Large intestine (tissue), 12 donors: ENCODE measurements at places on chromosomes 3 and 15. TPM values are rescaled to one million over a fixed set of nuclear protein-coding genes. Genes with fewer than 3 reads are reported as not detected.
A peak's percentile ranks its signal among the peaks of the same experiment; 100 is the strongest.

The FAM81A gene
- polyA plus RNA-seq = 5.3 TPM

- no peaks in the 10 kb centered on the region for H3K36me3 ChIP-seq
- no peak overlapping the region for H3K4me3 ChIP-seq
- DNase-seq = peak; percentile 32
- H3K27me3 ChIP-seq = peaks cover 39% of the 10 kb centered on the region
- H3K4me1 ChIP-seq = no peaks in the 10 kb centered on the region
Measured at GRCh38 chr3:38655708-38656300, 6.3 kb upstream of the SCN5A start.

The PRSS50 gene
- 3.1 TPM for polyA plus RNA-seq

The TGM4 gene
- 0.04 TPM for polyA plus RNA-seq

DNA sequence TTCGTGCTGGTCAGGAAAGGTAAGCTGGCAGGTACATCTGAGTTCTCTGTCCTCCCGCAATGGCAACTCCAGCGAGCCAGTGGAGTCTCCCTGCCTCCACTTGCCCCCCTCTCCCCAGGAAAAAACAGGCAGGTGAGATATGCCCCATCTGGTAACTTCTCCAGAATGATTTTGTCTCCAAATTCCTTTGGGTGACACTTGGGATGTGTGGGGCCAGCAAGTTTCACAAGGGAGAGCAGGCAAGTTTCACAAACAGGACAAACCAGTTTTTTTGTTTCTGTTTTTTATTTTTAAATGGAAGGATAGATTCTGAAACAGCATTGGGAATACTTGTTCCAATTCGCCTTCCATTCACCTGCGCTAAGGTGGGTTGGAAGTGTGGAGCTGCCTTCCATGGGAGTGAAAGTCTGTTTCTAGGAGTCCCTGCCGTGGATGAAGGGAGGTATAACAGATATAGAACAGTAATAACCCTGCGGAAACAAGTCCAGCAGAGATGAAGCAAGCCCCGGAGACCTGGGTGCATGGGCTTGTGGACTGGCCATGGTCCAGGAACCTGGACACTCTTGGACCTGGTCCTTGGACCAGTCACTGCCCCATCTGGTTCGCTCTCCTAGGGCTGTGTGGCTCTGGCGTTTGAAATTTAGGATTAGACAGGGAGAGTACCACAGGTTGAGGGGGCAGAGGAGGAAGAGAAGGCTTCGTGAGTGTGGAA lies 22.9 kb upstream of the KIF23 start:
- H3K27ac ChIP-seq = no peak overlapping the region
- peaks cover 2% of the 10 kb centered on the region for H3K4me1 ChIP-seq
- H3K4me3 ChIP-seq = no peak overlapping the region
- peaks cover 2% of the 10 kb centered on the region for H3K27me3 ChIP-seq

DNA sequence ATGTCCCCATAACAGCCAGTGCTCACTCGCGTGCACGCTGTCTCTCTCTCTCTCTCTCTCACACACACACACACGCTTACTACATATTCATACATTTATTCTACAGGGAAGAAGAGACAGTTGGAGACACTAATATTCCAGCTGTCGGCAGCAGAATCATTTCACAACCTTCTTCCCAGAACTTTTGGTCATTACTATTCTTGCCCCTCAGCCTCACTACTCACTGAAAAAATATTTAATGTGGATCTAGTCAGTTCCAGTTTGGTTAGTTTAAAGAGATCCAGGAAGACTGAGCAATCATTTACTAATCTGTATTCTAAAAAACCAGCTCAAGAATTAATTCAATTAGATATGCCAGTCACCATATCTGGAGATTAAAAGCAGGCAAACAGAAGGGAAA lies 394.9 kb downstream of the PTPRG start:
- H3K4me1 ChIP-seq = no peaks in the 10 kb centered on the region
- no peak overlapping the region for H3K27ac ChIP-seq
- no peak overlapping the region for H3K4me3 ChIP-seq
- DNase-seq = no peak

DNA sequence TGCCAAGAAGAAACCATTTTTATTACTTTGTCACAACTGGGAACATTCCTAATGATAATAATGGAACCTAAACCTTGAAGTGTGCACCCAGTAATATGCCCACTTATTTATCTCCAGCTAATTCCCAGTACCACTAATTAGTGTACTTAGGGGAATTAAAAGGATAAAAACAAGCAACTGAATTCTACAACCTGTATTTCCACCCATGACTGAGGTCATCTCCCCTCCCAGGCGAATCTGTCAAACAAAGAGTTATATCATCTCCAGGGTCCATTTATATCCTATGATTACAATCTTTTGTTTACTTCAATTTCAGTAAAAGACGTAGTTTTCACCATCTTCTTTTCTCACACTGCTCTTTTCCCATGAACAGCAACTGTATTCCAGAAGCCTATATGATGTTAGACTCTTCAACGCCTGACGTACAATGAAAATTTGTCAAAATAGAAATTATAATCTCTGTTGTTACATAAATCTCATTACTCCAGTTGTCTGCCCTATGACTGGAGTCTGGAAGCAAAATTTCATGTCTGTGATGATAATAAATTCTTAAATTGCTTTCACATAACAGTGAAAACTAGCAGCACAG lies 177.6 kb downstream of the GOLIM4 start:
- peaks cover 4% of the 10 kb centered on the region for H3K4me1 ChIP-seq
- H3K27me3 ChIP-seq = no peaks in the 10 kb centered on the region
- no peak overlapping the region for H3K27ac ChIP-seq
- H3K36me3 ChIP-seq = no peaks in the 10 kb centered on the region
- DNase-seq = no peak
- H3K4me3 ChIP-seq = no peak overlapping the region

DNA sequence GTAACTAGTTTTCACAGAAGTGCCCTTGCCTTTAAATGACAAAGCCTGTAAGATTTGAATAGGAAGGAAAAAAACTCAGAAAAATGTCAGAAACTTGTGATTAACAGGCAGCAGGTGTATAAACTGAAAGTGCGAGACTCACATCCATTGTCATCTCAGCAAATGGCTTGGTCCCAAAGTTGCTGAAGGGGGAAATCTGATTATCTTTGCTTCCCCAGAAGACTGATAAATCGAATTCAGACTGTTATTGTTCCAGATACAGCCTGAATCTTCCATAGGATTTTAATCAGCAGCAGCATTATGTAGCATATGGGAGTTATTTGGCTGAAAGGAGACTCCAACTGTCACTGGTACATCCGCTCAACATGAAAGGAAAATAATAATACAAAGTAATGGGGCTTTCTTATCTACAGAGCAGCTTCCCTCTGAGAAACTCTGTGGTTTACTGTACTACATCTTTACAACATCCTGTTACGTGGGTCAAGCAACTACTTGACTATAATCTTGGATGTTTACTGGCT lies 550.4 kb upstream of the CCDC54 start:
- H3K4me3 ChIP-seq = no peak overlapping the region
- no peak for DNase-seq
- H3K36me3 ChIP-seq = no peaks in the 10 kb centered on the region
- H3K4me1 ChIP-seq = no peaks in the 10 kb centered on the region

DNA sequence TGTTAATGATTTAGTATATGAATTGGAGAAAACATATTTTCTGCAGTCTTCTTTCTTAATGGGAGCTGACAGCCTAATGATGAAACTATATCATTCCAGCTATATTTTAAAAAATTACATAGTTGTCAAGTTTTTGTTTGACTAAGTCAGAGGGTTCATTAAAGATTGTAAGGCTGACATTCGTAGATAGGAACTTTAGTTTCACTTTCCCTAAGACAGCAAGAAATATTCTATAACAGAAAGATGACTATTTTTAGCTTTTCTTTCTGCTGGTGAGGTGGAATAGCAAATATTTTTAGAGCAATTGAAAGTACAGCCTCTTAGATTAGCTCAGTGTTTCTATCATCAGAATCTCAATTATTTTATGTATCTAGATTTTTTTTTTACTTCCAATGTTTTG lies 60.2 kb downstream of the PIAS1 start:
- H3K4me1 ChIP-seq = no peaks in the 10 kb centered on the region
- peak overlapping the region; percentile 41 for H3K27ac ChIP-seq
- DNase-seq = no peak
- H3K4me3 ChIP-seq = peak overlapping the region; percentile 8
- H3K36me3 ChIP-seq = no peaks in the 10 kb centered on the region

DNA sequence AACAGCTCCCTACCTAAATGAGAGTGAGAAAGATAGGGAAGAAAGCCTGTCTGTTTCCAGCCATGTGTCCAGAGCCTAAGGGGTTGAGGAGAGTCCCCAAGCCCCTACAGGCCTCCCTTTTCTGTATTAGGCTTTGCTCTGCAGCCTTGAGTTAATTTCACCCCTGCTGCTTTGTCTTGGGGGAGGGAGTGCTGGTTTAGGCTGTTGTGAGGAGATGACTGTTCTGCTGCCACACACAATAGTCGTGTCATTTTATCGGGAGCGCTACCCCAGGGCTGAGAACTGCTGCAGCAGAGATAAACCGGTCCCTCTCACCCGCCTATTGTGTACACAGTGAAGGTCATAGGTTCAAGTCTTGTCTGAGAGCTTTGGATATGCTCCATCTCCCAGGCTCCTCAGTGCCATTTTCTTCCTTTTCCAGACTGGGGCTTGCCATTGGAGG lies 1.4 kb downstream of the ZNF609 start:
- DNase-seq = no peak
- H3K4me3 ChIP-seq = peak overlapping the region; percentile 63
- H3K36me3 ChIP-seq = peaks cover 3% of the 10 kb centered on the region
- H3K4me1 ChIP-seq = peaks cover 25% of the 10 kb centered on the region
- peak overlapping the region; percentile 60 for H3K27ac ChIP-seq

GRCh38 chr3:61961900-61962299 lies 400.5 kb downstream of the PTPRG start:
- no peaks in the 10 kb centered on the region for H3K36me3 ChIP-seq
- H3K4me3 ChIP-seq = no peak overlapping the region
- no peaks in the 10 kb centered on the region for H3K27me3 ChIP-seq
- DNase-seq = no peak

The HYAL1 gene
- polyA plus RNA-seq = 2.1 TPM

DNA sequence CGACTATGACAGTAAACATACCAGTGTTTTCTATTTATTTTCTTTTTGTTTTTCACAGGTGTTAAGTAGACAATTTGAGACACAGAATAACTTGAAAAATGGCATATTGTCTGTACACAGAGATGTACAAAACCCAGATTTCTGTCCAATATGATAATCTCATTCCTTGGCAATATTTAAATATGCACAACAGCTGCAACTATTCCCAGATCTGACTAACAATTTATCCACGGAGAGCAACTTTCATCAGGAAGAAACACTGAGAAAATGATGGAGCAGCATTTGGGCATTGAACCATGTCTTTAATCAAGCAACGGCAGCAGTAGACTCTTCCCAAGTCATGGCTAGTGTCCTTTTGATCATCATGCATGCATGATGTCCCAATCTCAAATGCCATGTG lies 452.6 kb downstream of the ZPLD1 start:
- no peaks in the 10 kb centered on the region for H3K4me1 ChIP-seq
- no peaks in the 10 kb centered on the region for H3K36me3 ChIP-seq
- H3K27me3 ChIP-seq = no peaks in the 10 kb centered on the region
- no peak overlapping the region for H3K27ac ChIP-seq
- H3K4me3 ChIP-seq = no peak overlapping the region

GRCh38 chr3:29202378-29202777 lies 78.5 kb upstream of the RBMS3 start:
- H3K36me3 ChIP-seq = no peaks in the 10 kb centered on the region
- H3K4me3 ChIP-seq = no peak overlapping the region
- no peaks in the 10 kb centered on the region for H3K4me1 ChIP-seq
- no peaks in the 10 kb centered on the region for H3K27me3 ChIP-seq

The PARP15 gene
- polyA plus RNA-seq = 1.5 TPM

The MYZAP gene
- 17.5 TPM for polyA plus RNA-seq

DNA sequence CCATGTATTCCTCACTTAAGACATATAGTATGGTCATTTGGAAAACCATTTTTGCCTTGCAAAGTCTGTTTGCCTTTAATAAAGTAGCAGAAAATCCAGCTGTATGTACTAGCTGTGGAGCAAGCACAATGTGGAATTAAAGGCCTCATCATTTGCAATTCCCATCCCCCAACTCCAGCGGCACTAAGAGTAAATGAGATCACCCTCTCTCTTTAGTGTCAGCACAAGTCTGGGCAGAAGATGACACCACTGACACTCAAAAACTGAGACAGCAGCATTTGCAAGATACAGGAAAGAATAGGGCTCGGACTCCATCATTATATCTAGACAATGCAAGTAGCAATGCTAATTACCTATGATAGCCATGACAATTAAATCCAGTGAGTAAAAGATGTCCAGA lies 24.7 kb upstream of the DYNC1LI1 start:
- DNase-seq = no peak
- no peak overlapping the region for H3K27ac ChIP-seq
- no peaks in the 10 kb centered on the region for H3K36me3 ChIP-seq

DNA sequence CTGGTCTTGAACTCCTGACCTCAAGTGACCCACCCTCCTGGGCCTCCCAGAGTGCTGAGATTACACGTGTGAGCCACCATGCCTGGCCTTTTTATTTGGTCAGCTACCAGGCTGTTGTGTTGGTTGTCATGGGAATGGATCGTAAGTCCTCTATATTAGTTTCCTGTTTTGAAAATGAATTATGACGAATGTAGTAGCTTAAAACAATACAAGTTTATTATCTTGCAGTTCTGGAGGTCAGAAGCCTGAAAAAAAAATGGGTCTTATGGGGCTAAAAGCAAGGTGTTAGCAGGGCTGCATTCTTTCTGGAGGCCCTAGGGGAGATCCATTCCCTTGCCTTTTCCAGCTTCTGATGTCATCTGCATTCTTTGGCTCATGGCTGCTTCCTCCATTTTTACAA lies 25.1 kb upstream of the HERC1 start:
- H3K4me1 ChIP-seq = no peaks in the 10 kb centered on the region
- H3K36me3 ChIP-seq = no peaks in the 10 kb centered on the region
- H3K27ac ChIP-seq = no peak overlapping the region
- no peak overlapping the region for H3K4me3 ChIP-seq
- DNase-seq = no peak

- H3K27me3 ChIP-seq = no peaks in the 10 kb centered on the region
- H3K27ac ChIP-seq = no peak overlapping the region
- DNase-seq = no peak
- no peaks in the 10 kb centered on the region for H3K36me3 ChIP-seq
- H3K4me1 ChIP-seq = no peaks in the 10 kb centered on the region
Measured at GRCh38 chr3:16798738-16799137, 86.0 kb upstream of the PLCL2 start.

DNA sequence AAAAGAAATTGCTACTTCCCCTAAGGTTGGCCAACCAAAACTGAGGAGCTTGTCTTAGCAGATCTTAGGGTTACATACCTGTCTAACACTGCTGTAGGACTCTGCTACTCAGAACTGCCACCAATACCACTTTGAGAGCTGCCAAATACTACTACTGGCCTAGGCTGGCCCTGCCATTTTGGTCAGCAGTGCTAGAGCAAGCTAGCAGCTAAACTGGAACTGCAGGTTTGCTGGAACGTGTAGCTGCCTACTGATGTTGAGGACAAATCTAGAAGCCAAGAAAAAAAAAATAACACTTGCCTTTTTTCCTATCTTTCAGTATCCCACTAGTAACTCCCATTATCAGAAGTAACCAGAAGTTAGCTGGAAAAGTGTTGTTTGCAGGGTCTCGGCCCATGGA lies 387.4 kb downstream of the RBMS3 start:
- no peak overlapping the region for H3K27ac ChIP-seq
- no peaks in the 10 kb centered on the region for H3K27me3 ChIP-seq
- no peak overlapping the region for H3K4me3 ChIP-seq
- DNase-seq = no peak
- no peaks in the 10 kb centered on the region for H3K36me3 ChIP-seq
